ENCODE measurements at places on chromosomes 4 and X.

- DNase-seq, result no peak
Observed at GRCh38 chrX:123871309-123871708, 11.5 kb downstream of the XIAP start.

GRCh38 chr4:162957521-162958143 lies 209.1 kb downstream of the NAF1 start:
- DNase-seq, result no peak

GRCh38 chr4:52693492-52693891 lies 34.4 kb upstream of the USP46 start:
- DNase-seq, result no peak

DNA sequence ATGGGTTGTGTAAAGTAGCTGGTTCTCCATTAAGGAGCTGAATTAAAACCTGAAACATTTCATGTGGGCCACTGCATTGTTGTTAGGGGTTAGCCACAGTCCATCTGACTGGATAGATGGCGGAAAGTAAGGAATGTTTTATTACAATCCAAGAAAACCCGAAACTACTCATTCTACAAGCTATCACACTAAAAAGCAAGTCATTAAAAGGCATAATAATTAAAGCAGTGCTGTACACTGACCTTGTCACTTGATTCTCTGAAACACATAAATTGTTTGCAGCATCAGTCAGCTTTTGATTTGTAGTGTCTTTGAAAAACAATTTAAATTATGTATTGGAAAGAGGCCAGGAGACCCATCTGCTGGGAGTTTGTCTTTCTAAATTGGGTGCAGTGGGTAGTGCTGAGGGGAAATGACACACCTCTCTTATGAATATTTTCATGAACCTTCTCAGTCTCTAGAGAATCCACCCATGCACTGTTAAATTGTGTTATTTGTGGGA lies 75.7 kb upstream of the ANK2 start:
- no peak for DNase-seq

DNA sequence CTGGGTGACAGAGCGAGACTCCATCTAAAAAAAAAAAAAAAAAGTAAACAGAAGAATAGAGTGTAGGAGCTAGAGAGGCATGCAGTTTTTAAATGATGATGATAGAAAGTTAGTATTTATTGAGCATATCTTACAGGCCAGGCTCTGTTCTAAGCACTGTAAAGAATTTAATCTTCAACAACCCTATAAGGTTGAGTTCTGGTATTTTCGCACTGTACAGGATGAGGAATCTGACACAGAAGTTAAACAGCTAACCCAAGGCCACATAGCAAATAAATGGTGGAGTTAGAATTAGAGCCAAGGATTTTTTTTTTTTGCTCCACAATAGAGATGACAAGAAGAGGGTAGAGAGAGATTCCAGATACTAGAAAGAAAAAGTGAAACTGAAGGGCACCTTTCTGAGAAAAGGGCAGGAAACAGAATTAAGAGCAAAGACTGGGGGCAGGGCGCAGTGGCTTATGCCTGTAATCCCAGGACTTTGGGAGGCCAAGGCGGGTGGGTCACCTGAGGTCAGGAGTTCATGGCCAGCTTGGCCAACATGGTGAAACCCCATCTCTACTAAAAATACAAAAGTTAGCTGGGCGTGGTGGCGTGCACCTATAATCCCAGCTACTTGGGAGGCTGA lies 56.1 kb downstream of the KLHL5 start:
- no peak for DNase-seq

DNA sequence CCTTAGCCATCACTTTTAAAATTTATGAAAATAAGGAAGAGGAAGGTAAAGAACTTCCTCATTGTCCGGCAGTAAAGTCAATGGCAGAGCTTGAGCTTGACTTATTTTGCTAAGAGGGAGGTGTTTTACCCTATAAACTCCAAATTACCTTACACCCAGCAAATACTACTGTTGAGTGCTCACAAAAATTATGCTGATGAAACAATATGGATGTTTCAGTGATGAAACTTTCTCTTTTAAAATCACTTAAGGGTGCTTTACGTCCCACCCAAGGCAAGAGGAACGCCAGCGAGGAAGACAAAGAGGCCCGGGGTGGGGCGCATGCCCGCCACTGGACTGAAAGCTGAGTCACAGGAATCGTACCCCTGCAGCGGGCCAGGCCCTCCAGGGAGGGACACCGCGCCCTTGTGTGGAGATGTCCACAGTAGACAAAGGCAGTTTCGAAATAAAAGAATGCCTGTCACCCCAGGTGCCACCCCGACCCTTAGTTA lies 560 bp upstream of the TMSB4X start:
- no peak for DNase-seq
